ENCODE measurements at places on chromosomes 4 and X.
A peak's percentile ranks its signal among the peaks of the same experiment; 100 is the strongest.

- H3K27ac ChIP-seq, result peak overlapping the region; percentile 80
- peak overlapping the region; percentile 90 for H3K4me3 ChIP-seq
- H3K27me3 ChIP-seq, result peaks cover 60% of the 10 kb centered on the region
- H3K4me1 ChIP-seq, result peaks cover 25% of the 10 kb centered on the region
Observed at GRCh38 chr4:16082426-16083240, 1.2 kb downstream of the PROM1 start.

GRCh38 chr4:118313098-118313497 is 39.7 kb downstream of the PRSS12 start:
- H3K27ac ChIP-seq, result no peak overlapping the region
- H3K27me3 ChIP-seq, result no peaks in the 10 kb centered on the region
- peaks cover 5% of the 10 kb centered on the region for H3K4me1 ChIP-seq
- DNase-seq, result no peak
- H3K4me3 ChIP-seq, result no peak overlapping the region
- no peaks in the 10 kb centered on the region for H3K36me3 ChIP-seq

DNA sequence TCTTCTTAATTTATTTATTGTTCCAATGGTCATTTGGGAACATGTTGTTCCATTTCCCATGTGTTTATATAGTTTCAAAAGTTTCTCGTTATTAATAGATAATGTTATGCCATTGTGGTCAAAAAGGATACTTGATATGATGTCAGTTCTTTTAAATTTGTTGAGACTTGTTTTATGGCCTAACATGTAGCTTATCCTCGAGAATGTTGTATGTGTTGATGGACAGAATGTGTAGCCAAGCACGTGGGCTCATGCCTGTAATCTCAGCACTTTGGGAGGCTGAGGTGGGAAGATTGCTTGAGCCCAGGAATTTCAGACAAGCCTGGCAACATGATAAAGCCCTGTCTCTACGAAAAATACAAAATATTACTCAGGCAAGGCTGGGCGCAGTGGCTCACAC is 168.5 kb upstream of the USP38 start:
- H3K27ac ChIP-seq, result no peak overlapping the region
- DNase-seq, result no peak
- no peaks in the 10 kb centered on the region for H3K36me3 ChIP-seq
- H3K4me1 ChIP-seq, result no peaks in the 10 kb centered on the region

- H3K27ac ChIP-seq, result no peak overlapping the region
- no peaks in the 10 kb centered on the region for H3K36me3 ChIP-seq
- no peak for DNase-seq
- H3K4me3 ChIP-seq, result peak overlapping the region; percentile 46
Observed at GRCh38 chrX:11408109-11408405, 114.8 kb downstream of the AMELX start.
